HuH-7 (cell line): ENCODE measurements at places on chromosomes 1 and 21.

- DNase-seq: no peak
Observed at GRCh38 chr1:10691740-10692125, 104.7 kb downstream of the CASZ1 start.

- DNase-seq: no peak
Observed at GRCh38 chr1:239744851-239745250, 346.8 kb upstream of the FMN2 start.

- DNase-seq: no peak
Observed at GRCh38 chr1:17014671-17015567, 3.2 kb upstream of the ATP13A2 start.

- DNase-seq: no peak
Observed at GRCh38 chr1:184823080-184823479, 68.4 kb upstream of the EDEM3 start.

- no peak for DNase-seq
Observed at GRCh38 chr1:60386249-60386648, 312.7 kb upstream of the C1orf87 start.

DNA sequence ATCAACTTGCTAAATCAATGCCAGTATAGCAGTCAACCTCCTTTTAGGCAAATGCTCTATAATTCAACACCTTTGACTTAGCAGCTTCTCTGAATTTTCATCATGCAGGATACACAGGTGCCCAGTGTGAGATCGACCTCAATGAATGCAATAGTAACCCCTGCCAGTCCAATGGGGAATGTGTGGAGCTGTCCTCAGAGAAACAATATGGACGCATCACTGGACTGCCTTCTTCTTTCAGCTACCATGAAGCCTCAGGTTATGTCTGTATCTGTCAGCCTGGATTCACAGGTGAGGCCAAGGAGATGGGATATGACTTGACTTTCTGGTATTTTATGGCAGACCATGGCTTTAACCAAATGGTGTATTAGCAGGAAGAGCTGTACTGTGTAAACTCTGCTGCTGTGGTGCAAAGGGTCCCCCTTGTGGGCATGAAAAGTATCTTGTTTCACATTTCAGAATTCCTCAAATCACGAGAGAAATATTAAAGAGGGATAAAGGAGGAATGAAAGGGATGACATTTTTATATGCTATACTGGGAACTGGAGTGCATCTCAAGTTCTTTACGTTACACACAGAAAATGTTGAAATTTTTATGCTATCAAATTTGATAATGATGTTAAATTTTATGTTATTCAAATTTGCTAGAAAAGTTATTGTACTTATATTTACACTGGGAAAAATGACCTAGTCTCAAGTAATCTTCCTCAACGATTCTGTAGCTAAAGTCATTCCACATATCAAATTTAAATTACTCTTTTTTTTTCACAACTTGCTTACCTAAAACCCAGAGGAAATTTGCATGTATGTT, 88.9 kb downstream of the CRB1 start:
- peak; percentile 44 for DNase-seq

DNA sequence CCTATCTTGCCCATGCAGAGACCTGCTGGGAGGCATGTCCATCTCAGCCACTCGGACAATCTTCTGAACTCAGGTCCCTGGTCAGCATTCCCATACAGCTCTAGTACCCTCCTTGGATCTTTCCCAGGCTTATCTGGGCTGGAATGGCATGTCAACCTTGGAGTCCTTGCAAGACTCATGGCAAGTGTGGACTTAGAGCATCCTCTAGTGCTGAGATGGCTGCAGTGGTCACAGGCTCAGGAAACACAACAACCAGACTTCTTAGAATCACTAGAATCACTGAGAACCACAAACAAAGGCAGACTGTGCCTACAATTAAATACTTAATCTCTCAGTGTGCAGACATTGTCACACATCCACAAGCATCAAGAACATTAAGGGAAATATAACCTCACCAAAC, 73.1 kb upstream of the TSHB start:
- DNase-seq: no peak

DNA sequence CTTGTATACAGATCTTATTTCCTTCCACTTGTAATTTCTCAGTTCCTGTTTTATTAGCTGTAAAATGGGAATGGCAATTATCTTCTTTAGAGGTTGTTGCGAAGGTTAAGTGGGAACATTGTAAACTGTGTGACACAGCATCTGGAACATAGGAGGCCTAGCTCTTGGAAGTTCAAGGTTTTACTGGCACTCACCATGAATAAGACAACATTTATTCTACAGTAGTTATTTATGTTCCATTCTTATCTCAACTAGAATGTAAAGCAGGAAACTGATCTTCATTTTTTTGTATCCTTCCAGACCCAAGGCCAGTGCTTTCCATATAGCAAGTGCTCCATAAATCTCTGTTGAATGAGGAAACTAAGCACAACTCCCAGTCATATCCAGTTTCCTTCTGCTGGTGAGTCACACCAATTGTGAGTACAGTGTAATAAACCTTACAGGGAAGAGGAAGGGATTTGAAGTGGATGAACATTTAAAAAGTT, 1.4 kb downstream of the BCL10 start:
- no peak for DNase-seq

DNA sequence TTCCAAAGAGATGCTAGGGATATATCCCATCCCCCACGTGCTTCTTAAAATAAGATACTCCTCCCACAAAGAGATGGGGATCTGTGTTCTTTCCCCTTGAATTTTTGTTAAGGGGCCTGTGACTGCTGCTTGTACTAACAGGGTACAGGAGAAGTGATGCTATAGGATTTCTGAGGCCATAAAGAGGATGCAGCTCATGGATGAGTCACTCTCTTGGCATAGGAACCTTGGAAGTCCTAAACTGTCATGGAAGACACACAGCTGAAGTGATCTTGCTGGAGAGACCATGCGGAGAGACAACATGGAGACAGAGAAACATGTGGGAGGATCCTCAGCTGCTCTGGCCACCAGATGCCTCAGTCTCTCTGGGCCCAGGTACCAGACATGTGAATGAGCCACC, 157.2 kb downstream of the S1PR1 start:
- DNase-seq: no peak

DNA sequence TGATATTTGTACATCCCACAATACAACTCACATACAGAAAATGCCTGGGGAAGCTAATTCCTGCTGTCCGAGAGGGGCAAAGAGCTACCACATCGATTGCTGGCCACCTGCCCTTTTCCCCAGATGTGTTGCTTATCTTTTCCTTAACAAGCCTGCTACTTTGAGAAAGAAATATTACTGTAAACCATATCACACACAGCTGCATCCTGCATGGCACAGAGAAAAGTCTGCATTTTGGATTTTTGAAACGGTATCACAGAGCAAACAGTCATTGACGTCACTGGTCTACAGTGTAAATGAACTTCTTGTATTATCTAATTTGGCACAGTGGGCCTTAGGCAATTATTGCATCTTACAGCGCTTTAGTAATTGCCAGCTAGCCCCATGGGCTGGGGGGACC, 164.7 kb downstream of the CLIC6 start:
- DNase-seq: no peak

GRCh38 chr21:14567331-14568279, 21.5 kb upstream of the SAMSN1 start:
- DNase-seq: no peak

GRCh38 chr1:147334292-147334691, 91.8 kb downstream of the CHD1L start:
- no peak for DNase-seq

GRCh38 chr21:40681164-40681859, 165.6 kb downstream of the DSCAM start:
- no peak for DNase-seq
